ENCODE measurements at places on chromosomes 16 and 17. TPM values are rescaled to one million over a fixed set of nuclear protein-coding genes. Genes with fewer than 3 reads are reported as not detected.

Gene CCL4L2
- total RNA-seq: not detected

Gene LPCAT2
- total RNA-seq: 0.36 TPM

Gene ZFP90
- total RNA-seq: 23.3 TPM

Gene NPIPA7
- 8.3 TPM for total RNA-seq

Gene RUNDC3A
- total RNA-seq: not detected

Gene EIF4A3
- 79.6 TPM for total RNA-seq

Gene RHBDF1
- 0.34 TPM for total RNA-seq

Gene QRICH2
- total RNA-seq: 2.1 TPM

Gene SYNGR3
- 3.8 TPM for total RNA-seq

Gene SLC16A11
- total RNA-seq: 1.1 TPM

Gene NACA2
- not detected for total RNA-seq

Gene RPH3AL
- 2.8 TPM for total RNA-seq

Gene KIF18B
- 0.05 TPM for total RNA-seq

Gene HOXB1
- total RNA-seq: not detected

Gene RAB11FIP4
- total RNA-seq: 86.4 TPM

Gene RPL23
- total RNA-seq: 2,296 TPM

Gene PLEKHG4
- 13.1 TPM for total RNA-seq

Gene LRRC37A2
- total RNA-seq: 8.9 TPM

Gene KCTD11
- 1.6 TPM for total RNA-seq

Gene FOXN1
- total RNA-seq: not detected

Gene UTS2R
- not detected for total RNA-seq

Gene ADPRM
- total RNA-seq: 35.0 TPM

Gene SCPEP1
- 22.1 TPM for total RNA-seq

Gene GP1BA
- not detected for total RNA-seq

Gene SPATA32
- 0.20 TPM for total RNA-seq

Gene TEDC2
- total RNA-seq: 0.27 TPM

Gene CCDC137
- total RNA-seq: 20.8 TPM

Gene RCVRN
- total RNA-seq: not detected

Gene AKAP10
- total RNA-seq: 29.2 TPM

Gene EVPLL
- total RNA-seq: not detected

Gene TEKT1
- total RNA-seq: not detected

Gene NUPR1
- total RNA-seq: not detected

Gene LPO
- not detected for total RNA-seq

Gene CCL7
- not detected for total RNA-seq

Gene PIPOX
- 2.4 TPM for total RNA-seq

Gene ZNRF1
- total RNA-seq: 2.8 TPM

Gene KRT39
- not detected for total RNA-seq

Gene ASGR1
- total RNA-seq: 0.64 TPM

Gene SOX8
- total RNA-seq: 1.4 TPM

Gene EVI2B
- total RNA-seq: 99.1 TPM

Gene MED1
- total RNA-seq: 28.7 TPM

Gene KRTAP9-4
- not detected for total RNA-seq

Gene GHDC
- total RNA-seq: 6.8 TPM

Gene ITGA2B
- 0.85 TPM for total RNA-seq

Gene TMIGD1
- total RNA-seq: not detected

Gene CAVIN1
- 0.14 TPM for total RNA-seq

Gene CLDN7
- total RNA-seq: 1.1 TPM

Gene ABAT
- 4.1 TPM for total RNA-seq

Gene RASD1
- total RNA-seq: 2.0 TPM

Gene OR1A2
- not detected for total RNA-seq

Gene ABI3
- total RNA-seq: 5.6 TPM

Gene PLCG2
- 0.92 TPM for total RNA-seq

Gene RPUSD1
- total RNA-seq: 12.8 TPM

Data from CD4-positive, alpha-beta T cell (primary cell).